AG10803 (cell line): ENCODE measurements at places on chromosomes 7 and 10.
A peak's percentile ranks its signal among the peaks of the same experiment; 100 is the strongest.

DNA sequence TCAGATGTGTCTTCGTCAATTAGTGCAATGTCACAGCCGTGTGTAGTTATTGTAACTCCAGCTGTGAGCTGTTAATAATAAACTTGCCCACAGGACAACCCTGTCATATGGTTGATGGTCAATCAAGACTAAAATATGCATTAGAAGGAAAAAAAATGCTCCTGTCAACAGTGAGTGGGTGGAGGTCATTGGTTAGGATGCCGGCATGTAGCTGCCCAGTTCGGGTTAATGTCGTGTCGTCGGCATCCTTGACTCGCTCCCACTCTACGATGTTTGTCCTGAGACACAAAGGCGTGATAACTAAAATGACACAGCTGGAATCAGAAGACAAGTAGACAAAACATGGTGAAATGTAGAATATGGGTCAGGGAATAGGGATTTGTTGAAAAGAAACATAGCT is 442.8 kb upstream of the NPVF start:
- DNase-seq: no peak

DNA sequence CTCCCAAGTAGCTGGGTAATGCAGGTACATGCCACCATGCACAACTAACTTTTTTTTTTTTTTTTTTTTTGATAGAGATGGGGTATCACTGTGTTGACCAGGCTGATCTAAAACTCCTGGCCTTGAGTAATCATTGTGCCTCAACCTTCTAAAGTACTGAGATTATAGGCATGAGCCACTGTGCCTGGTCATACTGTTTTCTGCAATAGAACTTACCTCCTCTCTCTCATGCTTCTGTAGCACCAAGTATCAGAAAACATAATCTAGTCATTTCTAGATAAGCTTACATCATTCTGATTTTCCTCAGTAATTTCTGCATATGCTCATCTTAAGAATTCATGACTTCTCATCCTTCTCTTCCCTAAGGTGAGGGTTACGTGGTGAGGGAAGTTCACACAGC is 210.0 kb downstream of the IMMP2L start:
- DNase-seq: no peak

DNA sequence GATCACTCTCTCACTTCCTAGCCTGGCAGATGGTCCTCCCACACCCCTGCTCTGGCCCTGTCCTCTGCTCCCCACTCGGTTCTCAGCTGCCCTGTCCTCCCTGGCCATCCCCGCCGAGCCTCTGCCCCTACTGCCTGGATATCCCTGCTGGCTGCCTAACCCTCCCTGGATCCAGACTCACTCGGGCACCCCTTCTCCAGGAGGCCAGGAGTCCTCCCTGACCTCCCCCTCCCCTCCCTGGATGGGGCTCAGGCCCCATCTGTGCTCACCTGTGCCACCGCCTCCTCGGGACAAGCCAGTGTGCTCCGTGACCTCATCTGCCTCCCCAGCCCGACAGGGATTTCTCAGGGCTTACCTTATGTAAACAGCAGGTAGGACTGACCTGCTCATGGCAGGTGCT is 406.1 kb downstream of the TCERG1L start:
- no peak for DNase-seq

GRCh38 chr10:110852255-110852896 is 19.4 kb upstream of the PDCD4 start:
- no peak for DNase-seq

DNA sequence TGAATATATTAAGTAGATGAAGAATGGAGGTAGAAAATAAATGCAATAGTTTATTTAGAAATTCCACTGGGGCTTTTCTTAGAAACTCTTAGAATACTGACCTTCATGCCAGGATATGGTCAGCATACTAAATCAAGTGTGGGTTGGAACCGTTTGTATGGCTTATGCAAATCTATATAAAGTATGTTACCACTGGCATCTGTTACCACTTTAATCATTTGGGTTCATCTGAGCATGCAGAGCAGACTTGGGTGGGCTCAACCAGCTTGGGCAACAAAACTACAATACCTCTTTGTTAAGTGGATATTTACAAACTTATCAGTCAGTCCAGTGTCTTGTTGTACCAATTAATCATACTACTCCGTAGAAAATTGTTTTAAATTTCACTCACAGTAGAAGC is 125.8 kb downstream of the CRPPA start:
- peak; percentile 23 for DNase-seq

DNA sequence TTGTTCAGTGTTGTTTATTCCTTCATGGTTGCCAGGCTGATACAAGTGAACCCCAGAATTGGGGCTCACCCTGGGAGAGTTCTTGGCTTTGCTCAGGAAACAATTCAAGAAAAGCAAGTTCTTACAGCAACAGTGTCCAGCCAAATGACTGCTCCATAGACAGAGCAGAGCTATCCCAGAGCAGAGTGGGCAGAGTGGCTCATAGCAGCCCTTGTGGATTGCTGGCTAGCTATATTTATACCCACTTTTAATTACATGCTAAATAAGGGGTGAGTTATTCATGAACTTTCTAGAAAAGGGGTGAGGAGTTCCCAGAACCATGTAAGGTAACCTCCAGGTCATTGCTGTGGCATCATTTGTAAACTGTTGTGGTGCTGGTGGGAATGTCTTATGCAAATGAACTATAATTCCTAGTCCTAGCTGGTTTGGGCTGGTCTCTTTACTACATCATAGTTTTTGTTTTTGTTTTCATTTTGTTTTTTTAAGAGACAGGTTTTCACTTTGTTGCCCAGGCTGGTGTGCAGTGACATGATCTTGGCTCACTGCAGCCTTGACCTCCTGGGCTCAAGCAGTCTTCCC is 59.9 kb upstream of the HBP1 start:
- no peak for DNase-seq

DNA sequence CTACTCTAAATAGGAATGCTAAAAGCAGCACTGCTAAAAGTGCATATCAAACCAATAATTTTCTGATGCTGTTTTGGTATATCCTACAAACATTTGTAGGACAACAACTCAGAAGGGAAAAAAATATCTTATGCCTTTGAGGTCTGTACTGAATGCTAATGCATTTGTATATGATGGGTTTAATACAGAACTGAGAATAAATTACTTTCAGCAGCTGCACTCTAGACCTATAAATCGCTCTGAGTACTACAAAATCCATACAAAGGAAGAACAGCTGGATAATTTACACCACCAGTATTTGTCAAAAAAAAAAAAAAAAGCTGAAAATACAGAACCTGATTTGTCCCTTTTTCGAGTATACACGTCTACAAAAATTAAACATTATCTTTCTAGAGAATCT is 344.0 kb downstream of the LRRTM3 start:
- DNase-seq: no peak

DNA sequence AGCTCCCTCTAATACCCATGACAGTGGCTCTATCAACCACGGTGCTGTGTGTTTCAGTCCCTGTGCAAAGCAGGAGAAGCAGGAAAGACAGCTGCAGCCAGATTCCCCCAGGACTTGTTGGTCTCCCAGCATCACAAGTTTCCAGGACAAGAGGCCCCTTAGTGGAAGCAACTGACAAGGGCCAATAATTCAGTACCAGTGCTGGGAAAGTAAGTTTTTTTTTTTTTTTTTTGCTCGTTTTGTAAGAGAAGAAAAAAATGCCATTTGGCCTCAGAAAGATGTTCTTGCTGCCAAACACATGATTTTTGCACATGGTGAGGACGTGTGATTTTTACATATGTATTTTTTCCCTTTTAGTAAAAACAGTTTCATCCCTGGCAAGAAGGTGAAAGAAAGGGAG is 284.2 kb upstream of the ZMIZ1 start:
- DNase-seq: peak; percentile 51

GRCh38 chr7:1669064-1669951 is 769 bp upstream of the ELFN1 start:
- DNase-seq: no peak

GRCh38 chr10:118516716-118517115 is 78.7 kb downstream of the PRLHR start:
- no peak for DNase-seq

DNA sequence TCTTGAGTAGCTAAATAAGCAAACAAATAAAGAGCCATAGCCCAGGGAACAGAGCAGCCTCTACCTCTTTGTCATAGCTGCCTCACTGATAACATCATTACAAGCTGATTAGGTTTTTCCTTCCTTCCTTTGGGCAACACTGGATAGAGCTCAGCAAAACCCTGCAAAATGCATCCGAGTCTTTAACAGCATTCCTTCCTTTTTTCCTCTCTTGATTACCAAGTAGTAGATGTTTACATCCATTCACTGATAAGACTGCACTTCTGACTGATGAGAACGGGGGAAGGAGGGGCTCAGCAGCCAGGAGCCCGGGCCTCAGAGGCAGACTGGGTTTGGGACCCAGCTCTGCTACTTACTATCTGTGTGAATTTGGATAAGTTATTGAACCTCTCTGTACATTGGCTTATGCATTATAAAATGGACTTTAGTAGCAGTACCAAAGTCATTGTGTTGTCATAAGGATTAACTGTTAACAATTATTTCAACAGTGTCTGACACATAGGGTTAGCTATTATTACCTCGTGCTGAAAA is 214.2 kb downstream of the ANK3 start:
- DNase-seq: no peak

DNA sequence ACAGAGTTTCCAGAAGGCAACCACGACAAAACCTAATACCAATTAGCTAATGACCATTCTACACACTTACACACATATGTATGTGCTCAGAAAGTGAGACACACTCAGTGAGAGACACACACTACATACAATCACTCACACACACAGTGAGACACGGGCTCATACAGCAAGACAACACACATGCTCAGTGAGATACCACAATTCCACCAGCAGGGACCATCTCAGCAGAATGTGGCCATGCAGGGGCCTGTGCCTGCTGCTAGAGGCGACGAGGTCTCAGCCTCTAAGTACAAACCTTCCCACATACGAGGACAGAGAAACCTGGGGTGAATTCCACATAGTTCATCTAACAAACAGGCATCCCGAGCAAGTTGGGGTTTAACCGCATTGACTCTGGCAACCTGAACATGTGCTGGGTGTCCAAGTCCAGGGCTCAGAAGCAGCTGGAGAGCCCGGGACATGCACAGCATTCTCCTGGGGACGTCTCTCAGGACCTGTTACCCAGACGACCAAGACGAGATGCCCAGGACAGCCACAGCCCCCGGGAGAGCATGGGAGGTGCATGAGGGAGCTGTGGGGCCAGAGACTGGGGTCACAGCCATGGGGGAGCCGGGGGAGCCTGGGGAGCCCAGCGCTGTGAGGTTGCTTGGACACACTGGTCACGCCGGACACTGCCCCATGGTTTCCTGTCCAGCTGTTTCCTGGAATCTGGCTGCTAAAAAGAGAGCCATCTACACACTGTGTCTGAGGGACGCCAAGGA is 523.6 kb downstream of the PTPRN2 start:
- DNase-seq: no peak

- no peak for DNase-seq
Measured at GRCh38 chr7:92848851-92849250, 12.5 kb upstream of the CDK6 start.

DNA sequence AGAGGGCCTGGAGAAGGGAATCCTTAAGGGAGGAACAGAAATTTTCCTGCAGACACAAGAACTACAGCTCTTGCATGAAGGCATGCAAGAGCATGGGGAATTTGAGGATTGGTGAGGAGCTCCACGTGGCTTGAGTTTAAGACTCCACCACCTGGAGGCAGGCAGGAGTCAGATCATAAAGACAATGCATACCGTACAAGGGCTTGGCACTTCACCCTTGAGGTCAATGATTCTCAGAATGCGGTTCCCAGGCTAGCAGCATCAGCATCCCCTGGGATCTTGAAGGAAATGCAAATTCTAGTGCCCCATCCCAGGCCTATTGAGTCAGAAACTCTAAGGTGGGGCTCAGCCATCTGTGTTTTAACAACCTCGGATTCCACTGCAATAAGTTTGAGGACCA is 143.8 kb downstream of the C7orf25 start:
- no peak for DNase-seq

DNA sequence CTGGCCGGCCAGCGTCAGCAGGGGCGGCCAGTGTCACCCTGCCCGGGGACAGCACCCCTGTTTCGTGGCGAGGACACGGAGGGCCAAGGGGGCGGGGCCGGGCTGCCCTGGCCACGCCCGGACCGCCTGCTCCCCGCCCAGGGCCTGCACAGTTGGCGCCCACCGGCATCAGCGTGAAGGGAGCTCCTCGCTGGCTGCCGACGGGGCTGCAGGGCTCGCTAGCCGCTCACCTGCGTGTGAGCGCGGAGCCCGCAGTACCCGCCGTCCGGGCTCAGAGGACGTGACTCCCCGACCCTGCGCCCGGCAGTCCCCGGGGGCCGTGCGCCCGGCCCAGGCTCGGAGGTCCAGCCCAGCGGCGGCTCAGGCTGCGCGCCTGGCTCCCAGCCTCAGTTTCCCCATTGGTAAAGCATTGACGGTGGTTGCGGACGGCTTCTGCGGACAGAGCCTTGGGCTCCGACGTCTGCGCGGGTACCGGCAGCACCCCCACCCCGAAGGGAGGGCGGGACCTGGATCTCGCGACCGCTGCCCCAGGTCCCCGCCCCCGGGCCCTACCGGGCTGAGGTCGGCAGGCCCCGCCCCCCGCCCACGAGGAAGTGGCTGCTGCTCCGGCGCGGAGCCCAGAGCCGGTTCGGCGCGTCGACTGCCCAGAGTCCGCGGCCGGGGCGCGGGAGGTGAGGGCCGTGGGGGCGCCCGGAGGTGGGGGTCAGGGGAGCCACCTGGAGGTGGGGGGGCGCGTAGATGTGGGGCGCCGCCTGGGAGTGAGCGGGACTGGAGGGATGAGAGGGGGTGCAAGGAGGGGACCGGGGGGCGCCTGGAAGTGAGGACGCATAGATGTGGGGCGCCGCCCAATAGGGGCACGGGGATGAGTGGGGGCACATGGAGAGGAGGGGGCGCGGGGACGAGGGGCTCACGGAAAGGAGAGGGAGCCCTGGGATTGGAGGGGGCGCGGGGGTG is at the start of gene ARPC1B:
Gene ARPC1B (plus strand): TSS at position 620 of the 954 bp plus-strand sequence. CDS start 10,985 bp downstream, outside the sequence.
- DNase-seq: peak; percentile 70

- DNase-seq: peak; percentile 22
Measured at GRCh38 chr10:27695706-27696105, 49.9 kb downstream of the MKX start.

GRCh38 chr10:119418362-119418761 is 124.2 kb downstream of the RGS10 start:
- DNase-seq: no peak

- DNase-seq: no peak
Measured at GRCh38 chr10:125802739-125803138, 20.3 kb downstream of the UROS start.

DNA sequence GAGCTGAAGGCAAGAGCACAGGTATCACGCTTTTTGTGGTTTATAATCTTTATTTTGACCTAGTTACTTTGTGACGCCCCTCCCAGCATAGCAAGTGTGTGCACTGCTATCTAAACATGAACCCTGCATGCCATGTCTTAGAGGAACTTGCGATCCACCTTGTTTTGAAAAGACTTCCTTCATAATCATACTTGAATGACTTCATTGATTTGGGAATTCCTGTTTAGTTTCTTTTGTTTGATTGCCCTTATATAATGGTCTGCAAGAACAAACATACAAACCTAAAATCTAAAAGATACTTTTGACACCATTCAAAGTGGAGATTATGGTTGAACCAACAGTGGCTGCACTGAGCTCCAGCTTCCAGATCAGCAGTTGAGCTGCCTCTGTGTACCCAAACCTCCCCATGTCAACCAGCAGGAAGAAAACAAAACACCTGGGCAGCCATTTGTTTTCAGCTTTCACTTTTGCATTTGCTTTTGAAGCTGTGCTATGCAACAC is 132.6 kb downstream of the CELF2 start:
- no peak for DNase-seq

GRCh38 chr7:31121601-31122000 is 69.5 kb downstream of the ADCYAP1R1 start:
- no peak for DNase-seq
